ENCODE measurements at places on chromosomes 7 and 10.
A peak's percentile ranks its signal among the peaks of the same experiment; 100 is the strongest.

- DNase-seq, result no peak
Measured at GRCh38 chr7:143069912-143070500, 17.9 kb downstream of the OR6V1 start.

DNA sequence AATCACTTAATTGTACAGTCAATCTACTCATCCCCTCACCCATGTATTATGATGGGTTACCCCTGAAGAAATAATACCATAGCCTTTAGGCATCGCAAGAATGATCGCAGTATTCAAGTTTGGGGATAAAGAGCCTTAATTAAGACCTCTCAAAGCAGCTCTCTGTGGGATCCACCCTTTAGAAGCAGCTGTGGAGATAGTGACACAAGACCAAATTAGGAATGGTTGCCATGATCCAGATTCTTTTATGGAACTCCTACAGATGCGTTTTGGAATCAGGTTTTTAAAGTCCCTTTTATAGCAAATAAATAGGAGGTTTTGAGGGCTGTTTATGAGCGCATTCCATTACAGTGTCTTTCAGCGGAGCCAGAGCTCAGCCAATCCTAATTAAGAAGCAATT lies 12.2 kb downstream of the TES start:
- DNase-seq, result no peak

GRCh38 chr10:62765726-62766125 lies 38.8 kb upstream of the ADO start:
- no peak for DNase-seq

- DNase-seq, result no peak
Measured at GRCh38 chr10:84762754-84763394, 434.5 kb downstream of the CCSER2 start.

DNA sequence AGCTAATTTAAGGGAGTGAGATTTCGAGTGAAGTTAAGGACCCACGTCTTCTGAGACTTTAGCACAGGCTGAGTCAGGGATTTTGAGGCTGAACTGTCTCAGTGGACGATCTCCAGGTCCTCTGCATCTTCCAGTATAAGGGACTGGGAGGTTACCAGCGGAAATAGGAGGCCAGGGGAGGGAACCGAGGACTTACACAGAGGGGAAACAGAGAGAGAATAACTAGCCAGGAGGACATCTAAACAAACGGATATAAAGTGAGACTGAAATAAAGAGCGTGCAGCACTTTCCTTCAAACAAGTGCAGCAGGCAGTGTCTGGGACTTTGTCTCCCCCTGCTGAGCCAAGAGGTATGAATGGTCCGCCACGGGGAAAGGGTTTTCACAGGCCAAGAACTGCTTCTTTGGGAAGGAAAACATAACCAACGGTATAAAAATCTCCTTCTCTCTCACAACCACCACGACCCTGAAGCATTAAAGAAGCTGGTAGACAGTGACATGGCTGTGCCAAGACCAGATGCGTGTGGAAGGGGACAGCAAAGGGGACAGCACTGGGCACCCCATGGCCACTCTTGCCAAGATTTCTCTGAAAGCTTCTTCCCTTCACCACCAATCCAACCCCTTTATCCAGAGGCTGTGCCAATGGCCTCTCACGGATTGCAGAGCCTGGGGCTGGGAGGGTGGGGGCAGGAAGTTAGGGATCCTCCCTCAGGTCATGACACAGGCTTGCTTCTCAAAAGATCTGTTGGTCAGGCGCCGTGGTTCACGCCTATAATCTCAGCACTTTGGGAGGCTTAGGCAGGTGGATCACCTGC lies 72.0 kb downstream of the SLC37A3 start:
- DNase-seq, result peak; percentile 22

Data from activated T-helper 9 cell treated with anti-CD3 and anti-CD28 coated beads, Interleukin-2, amount 50 U/mL, for 16 hours (primary cell).